ENCODE measurements at places on chromosomes 4 and X.

DNA sequence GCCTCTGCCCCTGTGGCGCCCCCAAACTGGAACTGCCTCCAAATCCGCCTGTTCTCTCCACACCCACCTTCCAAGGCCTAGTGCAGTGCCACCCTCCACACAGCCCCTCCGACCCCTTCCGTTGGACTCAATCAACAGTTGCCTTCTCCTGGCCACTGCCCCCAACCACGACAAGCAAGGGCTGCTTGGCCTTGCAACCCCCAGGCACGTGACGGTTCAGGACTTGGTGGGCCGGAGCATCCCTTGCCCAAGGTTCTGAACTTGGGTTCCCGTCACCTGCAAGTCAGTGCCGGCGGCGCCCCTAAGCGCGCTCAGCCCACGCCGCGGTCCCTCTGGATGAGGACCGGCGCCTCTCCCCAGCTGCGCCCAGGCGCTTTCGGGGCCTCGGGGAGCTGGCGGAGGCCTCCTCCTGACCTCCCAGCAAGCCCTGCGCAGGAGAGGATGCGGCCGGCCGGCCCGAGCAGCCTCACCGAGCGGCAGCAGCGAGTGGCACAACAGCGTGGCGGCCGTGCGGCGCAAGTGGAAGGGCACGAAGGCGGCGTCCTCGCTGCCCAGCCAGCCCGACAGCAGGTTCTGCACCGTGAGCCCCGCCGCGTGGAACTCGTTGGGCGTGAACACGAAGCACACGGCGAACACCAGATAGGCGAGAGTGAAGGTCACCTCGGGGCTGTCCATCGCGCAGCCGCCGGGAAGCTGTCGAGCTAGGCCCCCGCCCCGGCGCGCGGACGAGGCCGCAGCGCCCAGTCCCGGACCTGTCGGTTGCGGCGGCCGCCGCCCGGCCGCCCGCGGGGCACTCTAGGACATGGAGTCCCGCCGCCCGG, 750 bp downstream of the TMEM129 start:
- peak; percentile 49 for DNase-seq

DNA sequence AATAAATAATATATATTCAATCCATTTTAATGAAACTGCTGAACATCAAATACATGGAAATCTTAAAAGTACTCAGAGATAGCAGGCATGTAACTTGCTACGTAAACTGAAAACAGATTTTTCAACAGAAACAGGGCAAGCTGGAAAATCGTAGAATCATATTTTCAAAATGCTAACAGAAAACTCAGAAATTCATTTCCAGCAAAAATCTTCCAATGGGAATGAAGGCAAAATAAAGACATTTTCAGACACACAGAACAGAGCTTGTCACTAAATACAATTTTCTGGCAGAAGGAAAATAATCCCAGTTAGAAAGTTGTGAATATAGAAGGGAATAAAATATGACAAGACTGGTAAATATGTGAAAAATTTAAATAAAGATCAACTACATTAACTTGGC, 419.9 kb upstream of the ZFP42 start:
- DNase-seq, result no peak

DNA sequence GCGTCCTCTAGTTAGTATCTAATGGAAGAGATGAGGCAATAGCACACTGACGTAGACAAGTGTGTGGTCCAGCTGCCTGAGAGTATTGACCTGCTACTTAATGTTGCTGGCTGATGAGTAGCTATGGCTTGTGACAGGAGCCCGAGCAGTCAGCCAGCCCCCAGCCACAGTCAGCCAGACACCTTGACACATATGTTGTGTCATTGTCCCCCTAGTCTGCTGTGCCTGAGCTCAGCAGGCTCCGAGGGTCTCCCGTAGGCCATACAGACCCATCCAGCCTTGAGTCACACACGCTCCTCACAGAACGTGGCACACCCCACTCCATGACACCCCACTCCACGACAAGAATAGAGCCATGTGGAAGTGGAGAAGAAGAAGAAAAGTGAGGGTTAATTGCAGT, 362.1 kb downstream of the UNC5C start:
- no peak for DNase-seq

DNA sequence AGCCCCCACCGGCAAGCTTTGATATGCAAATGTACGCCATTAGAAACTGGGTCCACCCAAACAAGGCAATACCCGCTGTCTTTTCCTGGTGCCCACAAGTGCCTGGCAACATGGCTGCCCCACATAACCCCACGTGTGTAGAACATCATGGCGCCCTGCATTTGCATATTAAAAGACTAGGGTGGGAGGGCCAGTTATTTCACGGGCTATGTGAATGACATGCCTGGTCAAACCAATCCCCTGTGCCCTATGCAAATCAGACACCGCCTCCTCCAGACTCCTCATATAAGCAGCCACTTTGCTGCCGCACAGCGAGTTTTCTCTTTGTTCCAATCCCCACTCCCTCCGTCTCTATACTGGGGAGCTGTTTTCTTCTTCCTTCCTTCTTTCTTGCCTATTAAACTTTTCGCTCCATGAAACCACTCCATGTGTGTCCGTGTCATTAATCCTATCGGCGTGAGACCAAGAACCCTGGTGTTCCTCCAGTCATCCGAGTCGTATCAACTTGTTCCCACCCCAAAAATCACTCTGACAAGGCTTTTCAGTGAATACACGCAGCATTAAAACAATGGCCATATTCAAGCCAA, 112.6 kb upstream of the SORBS2 start:
- no peak for DNase-seq

- no peak for DNase-seq
Observed at GRCh38 chrX:15158736-15159406, 111.0 kb downstream of the ASB9 start.

DNA sequence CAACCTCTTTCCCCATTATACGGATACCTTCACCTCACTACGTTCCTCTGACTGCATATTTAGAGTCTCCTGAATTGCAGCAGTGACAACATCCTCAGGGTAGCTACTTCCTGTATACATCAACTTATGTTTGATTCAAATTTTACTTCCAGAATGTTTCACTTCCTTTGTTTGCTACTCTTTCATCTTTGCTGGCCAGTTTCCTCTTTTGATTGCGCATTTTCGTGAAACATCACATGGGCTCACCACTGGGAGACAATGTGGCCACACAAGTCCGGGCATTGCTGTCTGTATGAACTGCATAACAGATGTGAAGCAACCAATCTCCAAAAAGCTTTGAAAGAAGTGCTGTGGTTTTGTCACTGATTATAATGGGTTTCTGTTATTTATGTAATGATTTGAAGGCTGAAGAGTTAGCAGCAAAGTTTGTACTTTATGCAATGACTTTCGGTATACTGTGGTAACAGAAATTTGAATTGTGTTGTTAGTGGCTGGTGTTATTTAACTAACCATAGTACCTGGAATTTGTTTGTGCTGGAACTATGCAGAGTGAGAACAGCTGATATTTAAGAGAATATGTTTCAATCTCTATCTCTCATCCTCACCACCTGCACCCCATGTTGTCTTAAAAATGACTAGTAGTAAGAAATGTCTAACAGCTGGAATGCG, 7.4 kb downstream of the SNCA start:
- DNase-seq, result no peak

- peak; percentile 77 for DNase-seq
Observed at GRCh38 chr4:1746265-1746691, 25.0 kb downstream of the TACC3 start.

- peak; percentile 33 for DNase-seq
Observed at GRCh38 chr4:168907119-168907698, 102.8 kb downstream of the CBR4 start.

DNA sequence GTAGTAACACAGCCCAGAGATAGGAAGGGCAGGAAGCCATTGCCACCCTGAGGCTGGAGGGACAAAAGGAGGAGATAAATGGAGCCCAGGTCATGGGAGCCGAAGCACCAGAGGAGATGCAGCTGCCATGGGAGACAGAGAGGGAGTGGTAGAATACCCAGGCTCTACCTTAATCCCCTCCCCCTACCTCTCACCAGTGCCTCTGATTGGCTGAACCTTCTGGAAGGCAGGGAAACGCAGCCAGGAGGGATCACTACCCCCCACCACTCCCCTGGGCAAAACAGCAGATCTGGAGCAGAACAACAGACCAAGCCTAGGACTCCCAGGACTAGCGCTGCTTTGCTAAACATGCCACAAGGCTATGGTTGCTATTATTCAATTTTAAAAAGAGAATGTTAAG, 114.2 kb downstream of the ZNF827 start:
- no peak for DNase-seq

- DNase-seq, result no peak
Observed at GRCh38 chr4:35325908-35326453, 918.3 kb downstream of the ARAP2 start.

GRCh38 chr4:60822986-60823385, 377.1 kb upstream of the ADGRL3 start:
- DNase-seq, result no peak

DNA sequence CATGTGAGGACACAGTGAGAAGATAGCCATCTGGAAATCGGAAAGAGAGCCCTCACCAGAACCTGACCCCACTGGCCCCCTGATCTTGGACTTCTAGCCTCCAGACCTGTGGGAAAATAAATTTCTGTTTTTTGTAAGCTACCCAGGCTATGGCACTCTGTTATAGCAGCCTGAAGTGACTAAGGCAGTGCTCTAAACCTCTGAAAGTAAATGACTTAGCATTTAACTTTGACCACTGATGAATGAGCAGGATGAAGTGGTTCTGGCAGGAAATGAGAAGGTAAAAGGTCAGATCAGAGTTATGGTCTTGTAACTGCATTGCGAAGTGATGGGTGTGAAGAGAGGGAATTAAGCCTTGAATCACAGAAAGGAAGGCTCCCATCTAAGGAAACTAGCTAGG, 17.0 kb downstream of the GPAT3 start:
- peak; percentile 70 for DNase-seq

- DNase-seq, result no peak
Observed at GRCh38 chr4:26116057-26116456, 202.0 kb downstream of the SMIM20 start.

- no peak for DNase-seq
Observed at GRCh38 chr4:89303177-89303576, 4.4 kb downstream of the GPRIN3 start.

DNA sequence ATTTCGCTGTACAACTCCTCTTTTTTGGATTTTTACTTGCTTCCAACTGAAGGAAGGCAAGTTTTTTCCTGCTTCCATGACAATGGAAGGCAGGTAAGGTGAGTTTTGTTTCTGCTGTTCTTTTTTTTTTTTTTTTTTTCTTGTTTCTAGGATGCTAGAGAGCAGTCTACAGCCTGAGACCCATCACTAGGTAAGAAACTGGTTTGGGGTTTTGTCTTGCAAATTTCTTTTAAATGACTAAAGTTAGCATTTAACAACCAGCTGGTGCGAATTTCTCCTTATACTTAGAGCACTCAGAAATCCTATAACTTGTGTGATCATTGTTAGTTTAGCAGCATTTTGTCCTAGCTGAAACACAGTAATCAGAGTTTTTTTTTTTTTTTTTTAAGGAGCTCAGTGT, 378.4 kb upstream of the CNKSR2 start:
- no peak for DNase-seq

DNA sequence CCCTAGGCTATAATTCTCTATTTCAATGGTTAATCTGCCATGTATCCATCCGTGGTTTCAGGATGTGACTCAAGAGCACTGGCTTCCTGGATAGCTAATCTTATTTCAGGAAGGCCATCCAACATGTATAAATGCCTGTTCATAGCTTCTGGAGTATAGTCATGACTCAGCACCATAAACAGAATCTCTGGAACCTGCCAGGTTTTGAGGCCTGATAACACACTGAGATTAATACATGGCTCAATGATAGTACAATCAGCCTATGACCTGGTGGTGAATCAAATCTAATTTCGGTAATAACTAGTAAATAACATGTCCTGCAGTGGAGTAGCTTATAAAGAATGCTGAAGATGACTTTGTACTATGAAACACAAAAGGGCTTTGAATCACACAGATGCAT, 5.7 kb upstream of the IL13RA2 start:
- peak; percentile 70 for DNase-seq

- DNase-seq, result no peak
Observed at GRCh38 chr4:11698033-11698432, 269.3 kb upstream of the HS3ST1 start.

DNA sequence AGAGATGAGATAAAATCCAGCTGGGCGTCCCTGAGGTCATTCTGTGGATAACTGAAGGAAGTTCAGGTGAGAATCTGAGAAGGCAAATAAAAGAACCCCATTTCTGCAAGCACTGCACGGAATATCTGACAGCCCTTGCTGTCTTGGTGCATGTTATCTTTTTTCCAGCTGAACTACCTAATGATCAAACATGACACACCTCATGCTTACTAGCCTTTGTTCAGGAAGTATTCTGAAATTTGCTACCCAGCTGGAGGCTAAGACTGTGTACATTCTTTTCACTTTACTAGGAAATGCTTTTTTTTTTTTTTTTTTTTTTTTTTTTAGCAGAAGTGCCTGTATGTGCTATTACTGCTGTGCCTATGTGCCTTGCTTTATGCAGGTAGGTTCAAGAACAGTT, 718.1 kb downstream of the SMARCA1 start:
- DNase-seq, result no peak

DNA sequence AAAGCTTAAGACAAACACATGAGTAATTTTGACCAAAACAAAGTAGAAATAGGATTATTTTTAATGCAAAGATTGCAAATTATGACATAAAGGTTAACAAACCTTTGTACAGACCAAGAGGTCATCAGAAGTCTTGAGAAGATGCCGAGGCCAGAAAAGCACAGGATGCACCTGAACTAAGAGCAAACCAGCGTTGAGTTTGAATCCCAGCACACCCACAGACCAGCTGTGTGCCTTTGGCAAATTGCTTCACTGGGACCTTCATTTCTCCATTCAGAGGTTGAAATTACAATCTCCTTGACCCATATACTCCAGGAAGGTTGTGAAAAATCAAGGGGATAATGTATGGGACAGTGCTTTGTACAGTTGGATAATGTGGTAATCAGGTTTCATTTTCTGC, 56.6 kb downstream of the PPM1K start:
- DNase-seq, result no peak

DNA sequence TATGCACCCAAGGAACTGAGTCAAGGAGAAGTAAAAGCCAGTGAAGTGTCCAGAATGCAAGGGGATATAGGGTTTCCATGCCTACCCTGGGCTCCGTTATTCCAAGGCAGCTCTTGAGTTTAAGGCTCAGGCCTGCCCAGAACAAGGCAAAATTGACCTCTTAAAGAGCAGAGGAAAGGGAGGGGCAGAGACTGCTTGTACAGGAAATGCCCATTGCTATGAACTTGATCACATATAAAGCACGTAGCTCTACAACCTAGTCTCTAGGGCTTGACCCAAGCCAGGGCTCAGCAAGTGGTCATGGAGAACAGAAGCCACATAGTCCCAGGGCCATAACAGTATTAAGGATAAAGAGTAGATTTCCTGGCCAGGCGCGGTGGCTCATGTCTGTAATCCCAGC, 58.2 kb upstream of the MSN start:
- DNase-seq, result no peak

All from cardiac fibroblast (primary cell).